ENCODE measurements at places on chromosomes 4 and X. TPM values are rescaled to one million over a fixed set of nuclear protein-coding genes. Genes with fewer than 3 reads are reported as not detected.

GRCh38 chrX:35115205-35115604, 172.6 kb downstream of the FAM47B start:
- H3K4me1 ChIP-seq: no peaks in the 10 kb centered on the region
- H3K4me3 ChIP-seq: no peak overlapping the region
- no peaks in the 10 kb centered on the region for H3K36me3 ChIP-seq

DNA sequence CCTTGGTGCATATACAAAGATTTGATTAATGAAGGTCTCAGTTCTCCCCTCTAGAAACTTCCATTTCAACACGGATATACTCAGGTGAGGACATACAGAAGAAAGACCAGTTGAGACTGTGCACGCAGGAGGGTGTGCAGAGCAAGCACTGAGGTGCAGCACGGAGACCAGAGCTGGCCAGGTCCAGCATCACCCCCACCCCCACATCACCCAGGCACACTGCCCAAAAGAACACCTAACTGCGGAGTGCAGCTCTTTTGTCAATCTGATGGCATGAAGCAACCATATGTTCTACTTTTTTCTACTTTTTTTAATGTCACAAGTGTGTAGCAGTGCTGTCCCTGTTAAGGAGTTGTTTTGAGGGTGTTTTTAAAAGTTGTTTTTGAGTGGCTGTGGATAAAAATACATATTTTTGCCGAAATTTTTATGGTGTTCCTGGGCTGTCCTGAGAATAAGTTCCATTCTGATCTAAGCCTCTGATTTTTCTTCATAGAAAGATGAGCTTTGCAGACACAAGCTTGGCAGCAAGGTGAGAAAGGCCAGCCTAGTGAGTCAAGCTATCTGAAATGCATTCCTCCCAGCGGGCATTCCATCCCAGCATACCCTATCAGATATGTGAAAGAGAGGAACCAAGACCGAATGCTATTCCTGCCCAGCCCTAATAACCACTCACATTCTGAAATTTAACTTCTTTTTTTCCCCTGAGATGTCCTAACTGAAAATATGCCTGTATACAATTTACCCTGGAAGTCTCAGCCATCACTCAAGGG, 173.7 kb downstream of the PTTG2 start:
- H3K4me1 ChIP-seq: peaks cover 40% of the 10 kb centered on the region
- DNase-seq: no peak
- H3K36me3 ChIP-seq: no peaks in the 10 kb centered on the region
- H3K4me3 ChIP-seq: no peak overlapping the region
- H3K27ac ChIP-seq: peak overlapping the region; percentile 84
- H3K27me3 ChIP-seq: no peaks in the 10 kb centered on the region

DNA sequence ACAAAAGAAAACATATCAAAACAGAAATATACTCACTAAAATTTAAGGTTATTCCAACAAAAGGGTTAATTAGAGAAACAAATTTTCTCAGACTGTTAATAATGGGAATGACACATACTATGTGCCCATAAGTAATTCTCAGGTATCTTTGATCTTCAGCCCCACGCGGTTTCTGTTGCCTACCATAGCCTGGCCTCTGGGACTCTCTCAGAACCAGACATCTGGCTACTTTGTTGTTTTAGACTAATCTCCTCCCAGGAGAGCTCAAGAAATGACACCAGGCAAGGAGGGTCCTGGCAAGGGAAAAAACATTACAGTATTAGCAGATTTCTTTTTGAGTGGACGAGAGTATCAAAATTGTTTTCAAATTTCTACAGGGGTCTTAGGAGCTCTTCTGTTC, 43.7 kb downstream of the SLC10A7 start:
- H3K4me3 ChIP-seq: no peak overlapping the region
- H3K27ac ChIP-seq: no peak overlapping the region

- H3K27ac ChIP-seq: no peak overlapping the region
- H3K36me3 ChIP-seq: no peaks in the 10 kb centered on the region
- H3K27me3 ChIP-seq: no peaks in the 10 kb centered on the region
- H3K4me1 ChIP-seq: no peaks in the 10 kb centered on the region
- no peak for DNase-seq
Measured at GRCh38 chrX:40395102-40395501, 185.7 kb upstream of the ATP6AP2 start.

DNA sequence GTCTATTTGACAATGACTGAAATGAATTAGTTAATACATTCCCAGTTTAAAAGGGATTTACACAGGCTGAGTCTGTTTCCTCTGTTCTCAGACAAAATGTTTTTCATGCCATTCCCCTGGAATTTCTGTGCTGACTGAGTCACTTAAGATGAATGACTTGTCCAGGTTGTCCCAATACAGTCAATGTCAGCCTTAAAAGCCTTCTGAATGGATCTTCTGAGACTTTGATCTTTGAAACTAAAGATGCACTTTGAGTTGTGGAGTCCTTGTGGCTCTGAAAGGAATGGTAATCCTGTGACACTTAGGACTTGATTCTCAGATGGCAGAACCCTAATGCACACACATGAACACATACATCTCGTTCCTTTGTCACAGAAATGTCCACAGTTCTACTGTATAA, 622.2 kb upstream of the GRID2 start:
- H3K4me3 ChIP-seq: no peak overlapping the region
- H3K4me1 ChIP-seq: peaks cover 13% of the 10 kb centered on the region
- H3K27ac ChIP-seq: no peak overlapping the region
- no peaks in the 10 kb centered on the region for H3K27me3 ChIP-seq

GRCh38 chrX:63738696-63739095, 46.3 kb downstream of the ARHGEF9 start:
- no peak overlapping the region for H3K4me3 ChIP-seq
- DNase-seq: no peak
- H3K27ac ChIP-seq: no peak overlapping the region
- no peaks in the 10 kb centered on the region for H3K27me3 ChIP-seq
- no peaks in the 10 kb centered on the region for H3K4me1 ChIP-seq
- no peaks in the 10 kb centered on the region for H3K36me3 ChIP-seq

GRCh38 chr4:139833151-139833910, 167.7 kb downstream of the MGST2 start:
- no peak overlapping the region for H3K4me3 ChIP-seq
- H3K4me1 ChIP-seq: no peaks in the 10 kb centered on the region
- DNase-seq: no peak
- peak overlapping the region; percentile 62 for H3K27ac ChIP-seq
- no peaks in the 10 kb centered on the region for H3K36me3 ChIP-seq

- H3K4me3 ChIP-seq: no peak overlapping the region
- peaks cover 28% of the 10 kb centered on the region for H3K4me1 ChIP-seq
- H3K27ac ChIP-seq: peak overlapping the region; percentile 74
- no peaks in the 10 kb centered on the region for H3K36me3 ChIP-seq
- H3K27me3 ChIP-seq: no peaks in the 10 kb centered on the region
Measured at GRCh38 chr4:60617731-60618130, 582.4 kb upstream of the ADGRL3 start.

DNA sequence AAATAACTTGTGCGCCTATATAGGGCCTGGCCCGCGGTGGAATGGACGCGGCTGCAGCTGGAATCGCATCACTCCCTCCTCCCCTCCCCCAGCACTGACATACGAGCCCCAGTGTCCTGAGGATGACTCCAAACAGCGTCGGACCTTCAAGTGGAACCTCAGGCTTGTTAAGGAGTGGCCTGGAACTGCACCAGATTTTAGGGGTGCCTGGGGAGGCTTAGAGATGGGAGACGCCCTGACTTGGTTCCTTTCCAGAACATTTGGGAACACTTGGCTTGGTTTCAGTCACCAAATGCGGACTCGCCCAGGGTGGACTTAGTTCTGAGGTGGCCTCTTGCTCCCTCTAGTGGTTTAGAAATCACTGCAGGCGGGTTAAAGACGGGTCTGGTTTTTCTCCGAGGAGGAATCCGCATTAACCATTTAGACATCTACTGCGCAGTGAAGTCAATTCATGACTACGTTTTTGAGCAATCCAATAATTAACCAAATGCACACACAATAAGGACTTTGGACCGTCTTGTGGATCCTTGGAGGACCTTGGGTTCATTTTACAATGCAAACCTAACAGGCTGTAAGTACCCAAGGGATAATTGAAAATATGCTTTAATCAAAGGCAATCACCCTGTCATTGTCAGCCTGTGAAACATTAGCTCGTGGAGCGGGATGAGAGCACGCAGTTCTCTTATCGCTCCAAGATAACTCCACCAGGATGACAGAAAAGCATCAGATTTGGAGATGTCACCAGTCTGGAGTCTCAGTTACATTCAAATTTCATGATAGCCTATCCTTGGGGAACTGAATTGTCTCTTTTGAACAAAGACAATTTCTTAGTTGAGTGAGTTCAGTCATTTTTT, 11.2 kb upstream of the PDGFRA start:
- DNase-seq: peak; percentile 86
- H3K27ac ChIP-seq: peak overlapping the region; percentile 85
- peak overlapping the region; percentile 38 for H3K4me3 ChIP-seq

DNA sequence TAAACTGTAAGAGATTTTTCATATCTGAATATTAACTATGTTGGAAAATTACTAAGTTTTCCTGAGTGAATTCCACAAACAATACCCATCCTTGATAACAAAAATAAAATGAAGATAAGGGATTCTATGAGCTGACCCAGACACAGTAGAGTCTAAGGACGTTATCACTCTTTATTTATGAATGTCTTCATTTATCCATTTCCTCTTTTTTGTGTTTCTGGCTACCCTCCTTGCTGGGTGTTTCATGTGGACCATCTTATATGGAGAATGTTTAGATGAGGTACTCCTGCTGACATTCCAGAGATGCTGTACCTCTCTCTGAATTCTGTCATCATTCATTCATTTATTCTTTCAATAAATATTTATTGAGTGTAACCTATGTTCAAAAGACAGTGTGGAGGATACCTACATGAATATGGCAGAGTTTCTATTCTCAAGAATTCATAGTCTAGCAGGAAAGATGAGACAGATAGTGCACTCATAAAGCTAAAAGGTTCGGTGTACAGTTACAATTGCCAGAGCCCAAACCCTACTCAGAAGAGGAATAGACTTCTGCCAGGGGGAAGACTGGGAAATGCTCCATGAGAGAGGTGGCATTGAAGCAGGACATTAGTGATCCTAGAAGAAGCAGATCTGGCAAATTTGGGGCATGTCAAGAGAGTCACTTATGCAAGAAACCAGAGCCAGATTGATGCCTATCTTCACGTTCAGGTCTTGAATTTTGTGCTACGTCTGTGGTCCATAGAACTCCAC, 195.8 kb downstream of the MAML3 start:
- H3K36me3 ChIP-seq: no peaks in the 10 kb centered on the region
- no peak for DNase-seq
- no peaks in the 10 kb centered on the region for H3K27me3 ChIP-seq
- no peaks in the 10 kb centered on the region for H3K4me1 ChIP-seq

GRCh38 chrX:11665168-11666111, at the start of gene ARHGAP6:
Gene ARHGAP6, minus strand, starts transcription at chrX:11665920. Its CDS starts 1,092 bp downstream, at chrX:11664828.
- peak within 1 kb of the TSS; percentile 21 for H3K4me3 ChIP-seq
- H3K4me1 ChIP-seq: no peaks in the 10 kb centered on the region
- H3K36me3 ChIP-seq: no peaks in the 10 kb centered on the region
- no peak for DNase-seq

Gene CDKL2
- 1.9 TPM for total RNA-seq

Gene USP38
- total RNA-seq: 22.7 TPM
